Gastroesophageal sphincter (tissue), 4 donors: ENCODE measurements at places on chromosomes 11 and 22. TPM values are rescaled to one million over a fixed set of nuclear protein-coding genes. Genes with fewer than 3 reads are reported as not detected.

CDCA5 gene
- 0.81 TPM for total RNA-seq

ROBO4 gene
- total RNA-seq = 17.6 TPM

TPH1 gene
- 0.13 TPM for total RNA-seq

NCAM1 gene
- total RNA-seq = 193 TPM

P2RY6 gene
- total RNA-seq = 1.9 TPM

PDE3B gene
- total RNA-seq = 19.5 TPM

PATE4 gene
- total RNA-seq = not detected

IGLL1 gene
- not detected for total RNA-seq

MOGAT2 gene
- not detected for total RNA-seq

BACE1-AS gene
- total RNA-seq = 12.4 TPM

GDPD4 gene
- not detected for total RNA-seq

SCN4B gene
- total RNA-seq = 3.3 TPM

SCGB1C1 gene
- not detected for total RNA-seq

OR56A1 gene
- total RNA-seq = not detected

SLC17A6 gene
- not detected for total RNA-seq

LRRC55 gene
- not detected for total RNA-seq

APOL5 gene
- not detected for total RNA-seq

OR52H1 gene
- not detected for total RNA-seq

BACE1 gene
- total RNA-seq = 20.5 TPM

POU2AF2 gene
- not detected for total RNA-seq

SULT4A1 gene
- total RNA-seq = 0.16 TPM

PANX2 gene
- not detected for total RNA-seq

IGSF9B gene
- 24.1 TPM for total RNA-seq

TSSK2 gene
- total RNA-seq = 0.13 TPM

HSPB2 gene
- 0.78 TPM for total RNA-seq

PGA3 gene
- total RNA-seq = not detected

WBP2NL gene
- 2.8 TPM for total RNA-seq

LRRC32 gene
- total RNA-seq = 37.6 TPM

CRYBA4 gene
- not detected for total RNA-seq

OR51I1 gene
- not detected for total RNA-seq

B4GALNT4 gene
- total RNA-seq = 5.4 TPM

ZNRD2 gene
- total RNA-seq = 38.4 TPM

C11orf16 gene
- total RNA-seq = not detected

GNAZ gene
- total RNA-seq = 56.1 TPM

HNRNPUL2 gene
- total RNA-seq = 43.7 TPM

KRTAP5-10 gene
- total RNA-seq = not detected

MPPED1 gene
- total RNA-seq = not detected

VSIG2 gene
- total RNA-seq = 1.2 TPM

FAM181B gene
- total RNA-seq = 0.81 TPM

OR8G5 gene
- not detected for total RNA-seq

CAPN5 gene
- 4.1 TPM for total RNA-seq

RGL4 gene
- total RNA-seq = not detected
